Activated CD4-positive, alpha-beta T cell treated with anti-CD3 and anti-CD28 coated beads, Interleukin-2, amount 10 ng/mL, durations not matched to agents 24 days and 14 days (primary cell): ENCODE measurements at places on chromosomes 5 and 9. TPM values are rescaled to one million over a fixed set of nuclear protein-coding genes. Genes with fewer than 3 reads are reported as not detected.

ARHGEF28 gene
- 0.14 TPM in 1 of 2 replicates, not detected in the other for total RNA-seq

COL23A1 gene
- total RNA-seq, result 0.07 and 0.09 TPM in 2 replicates

HEMGN gene
- total RNA-seq, result 0.38 and 0.54 TPM in 2 replicates

PCSK5 gene
- total RNA-seq, result 1.6 and 1.9 TPM in 2 replicates

ALDH1A1 gene
- not detected in 2 replicates for total RNA-seq

CAAP1 gene
- total RNA-seq, result 19.9 and 23.1 TPM in 2 replicates

MEIKIN gene
- not detected in 2 replicates for total RNA-seq

ST8SIA4 gene
- total RNA-seq, result 61.3 and 62.3 TPM in 2 replicates

LTC4S gene
- 0.88 and 1.6 TPM in 2 replicates for total RNA-seq

USP20 gene
- 44.3 and 47.2 TPM in 2 replicates for total RNA-seq

RLN2 gene
- 0.30 and 1.5 TPM in 2 replicates for total RNA-seq

SPATA31D4 gene
- not detected in 2 replicates for total RNA-seq

PRDM9 gene
- total RNA-seq, result not detected in 2 replicates

RGMB gene
- total RNA-seq, result 0.35 and 0.90 TPM in 2 replicates

PKN3 gene
- 22.9 and 24.3 TPM in 2 replicates for total RNA-seq

ATP10B gene
- not detected in 2 replicates for total RNA-seq

CD74 gene
- total RNA-seq, result 322 and 325 TPM in 2 replicates
